ENCODE measurements at places on chromosomes 16 and 17.

DNA sequence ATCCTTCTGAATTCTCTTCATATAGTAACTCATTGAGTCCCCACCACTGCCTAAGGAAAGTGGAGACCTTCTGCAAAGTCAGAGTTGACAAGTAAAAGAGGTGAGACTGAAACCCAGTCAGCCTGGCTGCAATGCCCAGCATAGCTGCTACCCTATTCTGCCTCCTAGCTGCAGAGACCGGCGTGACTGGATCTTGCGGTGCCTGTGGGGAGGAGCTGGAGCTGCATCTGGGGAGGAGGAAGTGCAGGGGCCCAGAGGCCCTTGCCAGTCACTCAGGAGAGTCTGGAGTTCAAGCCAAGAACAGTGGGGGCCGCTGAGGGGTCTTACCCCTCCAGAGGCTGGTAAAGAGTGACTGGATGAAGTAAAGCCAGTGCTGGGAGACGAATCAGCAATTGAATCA lies 35.0 kb upstream of the ZNF423 start:
- no peak for DNase-seq

- no peak for DNase-seq
Observed at GRCh38 chr17:46049656-46050055, 50.6 kb downstream of the STH start.

- no peak for DNase-seq
Observed at GRCh38 chr17:5820721-5821456, 236.6 kb upstream of the NLRP1 start.

DNA sequence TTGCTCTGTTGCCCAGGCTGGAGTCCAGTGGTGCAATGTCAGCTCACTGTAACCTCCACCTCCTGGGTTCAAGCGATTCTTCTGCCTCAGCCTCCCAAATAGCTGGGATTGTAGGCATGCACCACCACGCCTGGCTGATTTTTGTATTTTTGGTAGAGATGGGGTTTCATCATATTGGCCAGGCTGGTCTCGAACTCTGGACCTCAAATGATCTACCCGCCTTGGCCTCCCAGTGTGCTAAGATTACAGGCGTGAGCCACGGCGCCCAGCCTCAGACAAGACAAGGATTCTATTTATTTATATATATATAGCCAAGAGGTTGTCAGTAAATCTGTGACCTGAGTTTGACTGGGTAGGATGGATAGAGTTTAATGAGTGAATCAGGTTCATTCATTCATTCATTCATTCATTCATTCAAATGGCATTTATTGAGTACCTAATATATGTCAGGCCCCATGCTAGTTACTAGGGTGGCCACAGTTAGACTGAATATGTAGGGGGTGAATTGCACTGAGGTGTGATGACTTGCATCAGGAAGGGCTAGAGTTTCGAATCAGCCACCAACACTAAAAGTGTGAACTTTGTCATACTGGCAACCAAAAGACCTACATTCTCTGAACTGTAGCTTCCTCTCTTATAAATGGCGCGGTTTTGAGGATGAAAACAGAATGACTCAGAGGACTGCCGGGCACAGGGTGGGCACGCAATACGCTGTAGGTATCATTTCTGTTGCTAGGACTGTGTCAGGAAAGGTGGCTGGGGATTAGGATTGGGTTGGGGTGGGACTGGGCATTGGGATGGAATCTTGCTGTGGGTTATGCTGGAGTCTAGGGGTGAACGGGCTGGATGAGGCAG lies 37.8 kb downstream of the ITGAE start:
- DNase-seq: no peak

DNA sequence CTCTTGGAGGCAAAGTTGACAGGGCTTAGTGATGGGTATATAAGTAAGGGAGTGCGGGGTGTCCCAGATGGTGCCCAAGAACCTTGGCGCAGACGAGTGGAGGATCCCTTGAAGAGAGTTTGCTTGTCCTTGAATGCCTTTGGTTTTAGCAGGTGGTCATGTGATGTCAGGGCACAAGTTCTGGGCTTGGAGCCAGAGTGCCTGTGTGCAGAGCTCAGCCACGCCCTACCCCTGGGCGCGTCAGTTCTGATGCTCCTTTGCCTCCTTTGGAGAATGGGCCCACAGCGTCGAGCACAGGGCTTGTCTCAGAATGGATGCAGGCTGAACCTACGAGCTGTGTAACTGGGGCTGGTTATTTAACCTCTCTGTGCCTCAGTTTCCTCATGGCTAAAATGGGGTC lies 412.2 kb upstream of the EEF2KMT start:
- no peak for DNase-seq

- DNase-seq: no peak
Observed at GRCh38 chr16:86554599-86554916, 477 bp downstream of the MTHFSD start.

DNA sequence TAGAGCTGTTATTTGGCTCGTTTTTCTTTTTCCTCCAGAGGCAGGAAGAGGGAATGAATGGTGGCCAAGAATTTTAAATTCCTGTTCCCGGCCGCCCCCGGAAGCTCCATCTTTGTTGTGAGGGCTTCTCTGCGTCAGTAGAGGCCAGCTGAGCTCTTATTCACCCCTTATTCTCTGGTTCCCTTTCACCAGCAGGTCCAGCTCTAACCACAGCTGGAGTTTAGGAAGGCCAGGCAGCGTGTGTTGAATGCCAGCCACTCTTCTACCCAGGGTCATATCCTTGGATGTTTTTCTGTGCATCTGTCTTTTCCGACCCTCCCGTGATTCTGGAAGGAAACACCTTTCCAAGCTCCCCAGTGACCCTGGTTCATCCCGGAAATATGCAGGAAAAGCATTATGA lies 570.5 kb downstream of the WWOX start:
- no peak for DNase-seq

DNA sequence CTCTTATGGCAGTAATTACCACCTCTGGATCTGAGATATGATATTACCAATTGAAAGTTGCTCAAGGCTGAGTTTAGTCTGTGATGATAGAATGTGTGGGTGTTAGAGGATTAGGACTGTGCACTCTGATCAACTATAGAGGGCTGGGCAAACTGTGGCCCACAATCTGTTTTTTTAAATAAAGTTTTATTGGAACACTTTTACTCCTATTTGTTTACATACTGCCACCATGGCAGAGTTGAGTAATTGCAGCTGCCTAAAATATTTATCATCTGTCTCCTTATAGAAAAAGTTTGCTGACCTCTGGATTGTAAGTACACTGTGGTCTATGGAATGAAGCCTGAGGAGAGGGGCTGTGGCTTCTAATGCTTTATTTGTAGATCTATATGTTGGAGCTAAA lies 71.5 kb upstream of the N4BP1 start:
- DNase-seq: no peak

DNA sequence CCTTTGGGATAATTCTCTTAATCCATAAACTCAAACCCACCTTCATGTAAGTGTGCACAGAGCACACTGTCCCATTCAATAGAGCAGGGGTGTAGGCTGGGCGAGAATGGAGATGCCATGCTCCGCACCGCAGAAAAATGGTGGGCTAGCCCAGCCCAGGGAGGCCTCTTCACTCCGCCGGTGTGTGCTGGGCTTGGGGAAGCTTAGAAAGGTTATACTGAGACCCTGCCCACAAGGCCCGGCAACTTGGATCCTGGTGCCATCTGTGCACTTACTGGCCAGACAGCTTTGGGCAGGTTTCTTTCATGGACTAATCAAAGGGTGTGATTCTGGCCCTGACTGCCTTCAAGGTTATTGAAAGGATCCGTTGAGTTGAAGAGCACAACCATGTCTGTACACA lies 3.7 kb upstream of the STAT5A start:
- no peak for DNase-seq

DNA sequence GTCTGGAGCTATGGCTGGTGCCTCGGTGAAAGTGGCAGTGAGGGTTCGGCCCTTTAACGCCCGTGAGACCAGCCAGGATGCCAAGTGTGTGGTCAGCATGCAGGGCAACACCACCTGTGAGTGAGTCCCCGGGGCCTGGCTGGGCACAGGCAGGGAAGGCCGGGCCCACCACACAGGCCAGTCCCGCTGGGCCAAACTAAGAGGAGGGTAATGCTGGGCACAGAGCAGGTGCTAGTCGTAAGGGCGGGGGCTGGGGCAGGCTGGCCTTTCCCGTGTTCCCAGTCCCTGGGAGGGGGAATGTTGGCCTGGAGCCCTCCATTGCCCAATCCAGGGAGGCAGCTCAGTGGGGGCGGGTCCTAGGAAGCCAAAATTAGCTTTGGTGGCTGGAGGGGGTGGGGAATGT lies 2.5 kb downstream of the KIF1C start:
- no peak for DNase-seq

Measured in activated CD4-positive, alpha-beta T cell treated with anti-CD3 and anti-CD28 coated beads for 24 hours (primary cell).